Stimulated activated CD8-positive, alpha-beta memory T cell treated with anti-CD3 and anti-CD28 coated beads, Interleukin-12 subunit alpha, Interleukin-12 subunit beta, amount 100 ng/mL, for 4 hours (primary cell): ENCODE measurements at places on chromosomes 2 and 18.
A peak's percentile ranks its signal among the peaks of the same experiment; 100 is the strongest.

- DNase-seq = no peak
These were observed 40.8 kb downstream of the TSN start for GRCh38 chr2:121796239-121796638.

GRCh38 chr2:204315236-204315662 lies 230.0 kb upstream of the PARD3B start:
- no peak for DNase-seq

- DNase-seq = no peak
These were observed 160.4 kb downstream of the NUP35 start for GRCh38 chr2:183284606-183285005.

GRCh38 chr18:12960853-12961397 lies 13.1 kb downstream of the SEH1L start:
- no peak for DNase-seq

GRCh38 chr2:10654069-10654468 lies 35.7 kb downstream of the NOL10 start:
- DNase-seq = peak; percentile 25

DNA sequence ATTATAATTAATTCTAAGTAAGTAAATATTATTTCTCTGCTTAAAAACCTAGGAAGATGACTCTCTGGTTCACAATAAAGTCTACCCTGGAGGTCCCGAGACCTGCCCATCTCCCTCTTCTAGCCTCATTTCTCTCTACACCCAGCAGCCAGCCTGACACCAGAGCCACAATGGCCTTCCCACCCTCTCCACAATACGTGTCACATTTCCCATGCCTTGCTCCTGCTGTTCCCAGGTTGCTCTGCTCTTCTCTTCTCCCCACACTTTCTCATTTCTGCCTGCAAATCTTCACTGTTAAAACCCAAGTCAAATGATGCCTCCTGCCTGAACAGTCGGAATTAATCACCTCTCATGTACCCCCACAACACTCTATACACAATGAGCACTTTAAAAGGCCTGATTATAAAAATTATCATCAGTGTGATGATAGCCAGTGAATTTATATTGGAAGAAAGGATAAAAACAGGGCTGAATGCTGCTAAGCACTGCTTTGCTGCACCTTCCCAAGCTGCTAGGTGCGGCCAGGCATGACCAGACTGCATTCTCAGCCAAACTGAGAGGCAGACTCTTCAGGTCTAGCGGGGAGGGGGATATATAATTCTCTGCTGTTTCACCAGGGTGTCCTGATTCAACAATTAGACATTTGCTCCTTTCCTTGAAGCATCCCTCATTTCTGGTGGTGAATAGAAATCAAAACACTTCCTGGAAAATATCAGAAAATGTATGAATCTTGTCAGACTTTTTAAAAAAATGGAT lies 160.6 kb downstream of the DTNA start:
- no peak for DNase-seq

- no peak for DNase-seq
These were observed at the start of gene CAPG for GRCh38 chr2:85409845-85410583. Gene CAPG, minus strand, starts transcription at chr2:85410366. Its CDS starts 8,221 bp downstream, at chr2:85402145.

- no peak for DNase-seq
These were observed 6.3 kb downstream of the KIAA2012 start for GRCh38 chr2:202079310-202079709.

- DNase-seq = no peak
These were observed 98.4 kb downstream of the NDUFA10 start for GRCh38 chr2:239926587-239927232.

DNA sequence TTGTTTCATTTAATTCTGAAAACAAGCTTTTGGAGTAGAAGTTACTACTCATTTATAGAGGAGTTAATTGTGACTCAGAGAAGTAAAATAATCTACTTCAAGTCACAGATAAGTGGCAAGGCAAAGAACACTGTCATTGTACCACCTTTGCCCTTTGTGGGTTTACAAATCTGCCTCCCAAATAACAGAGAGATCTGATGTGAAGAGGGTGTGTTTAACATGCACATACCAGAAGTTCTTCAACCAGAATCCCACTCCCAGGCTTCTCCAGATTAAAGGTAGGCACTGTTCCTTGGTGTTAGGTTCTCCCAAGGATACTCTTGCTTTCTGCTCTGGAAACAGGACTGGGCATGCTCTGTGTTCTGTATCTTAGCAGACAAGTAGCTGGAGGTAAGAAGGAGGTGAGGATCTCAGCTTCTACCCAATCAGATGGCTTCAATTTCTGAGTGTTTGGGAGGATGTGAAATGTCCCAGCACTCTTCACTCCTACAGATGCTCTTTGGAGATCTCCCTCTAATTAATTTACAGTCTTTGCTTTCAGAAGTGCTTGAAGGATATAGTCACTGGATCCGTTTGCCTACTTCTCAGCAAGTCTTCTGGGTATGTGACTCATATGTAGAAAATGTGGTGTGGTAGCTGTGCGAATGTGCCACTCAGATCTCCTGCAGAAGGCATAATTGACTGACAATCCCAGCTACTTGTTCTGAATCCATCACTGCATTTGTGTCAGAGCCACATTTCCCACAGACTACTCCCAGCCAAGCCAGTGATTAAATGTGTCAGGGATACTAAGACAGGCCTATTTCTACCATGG lies 111.1 kb downstream of the KLHL14 start:
- DNase-seq = no peak

GRCh38 chr2:175612280-175612679 lies 389.8 kb downstream of the LNPK start:
- no peak for DNase-seq

DNA sequence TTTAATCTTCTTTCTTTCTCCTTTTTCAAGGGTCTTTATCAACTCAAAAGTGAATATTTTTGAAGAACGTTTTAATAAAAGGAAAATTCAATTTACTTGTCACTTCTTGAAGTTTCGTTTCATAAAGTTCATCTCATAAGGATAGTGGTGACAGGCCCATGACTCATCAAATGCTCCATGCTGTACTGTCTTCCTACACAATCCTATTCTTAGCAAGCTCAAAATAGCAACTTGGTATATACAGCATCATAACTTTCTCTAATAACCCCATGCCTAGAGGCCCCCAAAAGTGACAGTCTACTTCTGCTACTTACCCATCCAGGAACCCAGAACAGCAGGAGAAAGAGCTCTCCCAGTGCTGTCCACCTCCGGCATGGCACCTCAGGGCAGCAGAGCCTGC lies 7.7 kb downstream of the FBXO15 start:
- DNase-seq = no peak

GRCh38 chr2:22894761-22895160 lies 490.2 kb upstream of the KLHL29 start:
- no peak for DNase-seq

GRCh38 chr18:73136134-73136533 lies 268.3 kb upstream of the NETO1 start:
- no peak for DNase-seq

- peak; percentile 65 for DNase-seq
These were observed 16.3 kb downstream of the FOSL2 start for GRCh38 chr2:28408764-28409599.

DNA sequence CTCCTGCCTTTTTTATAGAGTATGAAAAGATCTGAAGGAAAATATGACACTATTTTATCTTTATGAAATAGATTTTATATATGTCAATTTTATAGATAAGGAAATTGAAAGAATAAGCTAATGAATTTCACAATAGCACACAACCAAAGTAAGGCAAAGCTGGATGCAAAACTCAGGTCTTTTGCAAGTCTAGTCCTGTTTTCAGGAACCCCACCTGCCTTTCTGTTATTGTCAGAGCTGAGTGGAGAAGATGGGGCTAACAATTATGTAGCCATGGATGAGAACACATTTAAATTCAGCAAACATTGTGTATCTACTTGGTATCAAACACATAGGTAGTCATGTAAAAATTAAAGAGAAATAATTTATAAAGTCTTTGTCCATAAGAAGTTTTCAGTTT lies 161.5 kb upstream of the ZEB2 start:
- DNase-seq = no peak

DNA sequence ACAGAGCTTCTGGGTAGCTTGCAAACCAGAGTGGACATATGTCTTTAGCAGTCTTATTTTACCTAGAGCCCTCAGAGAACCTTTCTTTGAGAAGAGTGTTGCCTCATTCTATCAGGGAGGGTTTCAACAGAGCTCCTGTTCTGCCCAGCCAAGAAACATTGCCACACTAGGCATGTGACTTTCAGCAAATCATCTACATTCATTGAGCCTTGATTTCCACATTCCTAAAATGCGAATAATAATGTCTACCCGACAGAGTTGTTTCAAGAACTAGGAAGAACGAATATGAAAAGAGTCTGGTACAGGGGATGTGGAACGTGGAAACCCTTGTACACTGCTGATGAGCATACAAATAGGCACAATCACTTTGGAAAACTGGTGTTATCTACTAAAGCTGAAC lies 7.8 kb upstream of the PRKAG3 start:
- DNase-seq = no peak

- DNase-seq = no peak
These were observed 27.2 kb downstream of the CCDC195 start for GRCh38 chr2:224688997-224689396.

DNA sequence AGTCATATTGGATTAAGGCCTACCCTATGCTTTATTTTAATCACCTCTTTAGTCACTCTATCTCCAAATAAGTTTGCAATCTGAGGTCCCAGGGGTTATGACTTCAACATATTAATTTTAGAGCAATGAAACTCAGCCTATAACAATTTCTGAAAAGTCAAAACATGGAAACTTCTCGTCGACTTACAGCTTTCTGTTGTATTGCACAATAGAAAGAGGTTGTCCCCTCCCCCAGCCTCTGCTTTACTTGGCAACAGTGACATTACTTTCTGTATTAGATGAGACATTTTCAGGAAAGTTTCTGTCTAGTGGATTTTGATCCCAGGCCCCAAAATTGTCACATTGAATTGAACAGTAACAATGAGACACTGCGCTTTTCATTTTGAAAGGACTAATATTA lies 326.4 kb downstream of the THSD7B start:
- DNase-seq = no peak

GRCh38 chr18:52311331-52311730 lies 28.7 kb upstream of the DCC start:
- DNase-seq = no peak

DNA sequence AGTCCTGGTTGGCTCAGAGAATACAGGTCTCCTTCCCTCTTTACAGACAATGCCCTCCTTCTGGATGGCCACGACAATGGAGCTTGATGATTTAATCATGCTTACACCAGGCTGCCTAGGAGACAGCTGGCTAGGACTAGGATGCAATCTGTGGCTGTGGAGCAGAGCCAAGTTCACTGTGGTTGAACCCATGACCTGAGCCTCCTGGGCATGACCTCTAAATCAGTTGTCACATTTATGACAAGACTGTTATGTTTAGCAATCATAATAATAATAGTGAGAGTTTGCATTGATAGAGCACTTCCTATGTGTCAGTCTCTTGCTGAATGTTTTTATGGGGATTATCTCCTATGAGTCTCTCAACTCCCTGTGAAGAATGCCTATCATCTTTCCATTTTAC lies 244.1 kb downstream of the ICOS start:
- DNase-seq = no peak

- no peak for DNase-seq
These were observed 175.1 kb downstream of the GALNT1 start for GRCh38 chr18:35756506-35757117.

DNA sequence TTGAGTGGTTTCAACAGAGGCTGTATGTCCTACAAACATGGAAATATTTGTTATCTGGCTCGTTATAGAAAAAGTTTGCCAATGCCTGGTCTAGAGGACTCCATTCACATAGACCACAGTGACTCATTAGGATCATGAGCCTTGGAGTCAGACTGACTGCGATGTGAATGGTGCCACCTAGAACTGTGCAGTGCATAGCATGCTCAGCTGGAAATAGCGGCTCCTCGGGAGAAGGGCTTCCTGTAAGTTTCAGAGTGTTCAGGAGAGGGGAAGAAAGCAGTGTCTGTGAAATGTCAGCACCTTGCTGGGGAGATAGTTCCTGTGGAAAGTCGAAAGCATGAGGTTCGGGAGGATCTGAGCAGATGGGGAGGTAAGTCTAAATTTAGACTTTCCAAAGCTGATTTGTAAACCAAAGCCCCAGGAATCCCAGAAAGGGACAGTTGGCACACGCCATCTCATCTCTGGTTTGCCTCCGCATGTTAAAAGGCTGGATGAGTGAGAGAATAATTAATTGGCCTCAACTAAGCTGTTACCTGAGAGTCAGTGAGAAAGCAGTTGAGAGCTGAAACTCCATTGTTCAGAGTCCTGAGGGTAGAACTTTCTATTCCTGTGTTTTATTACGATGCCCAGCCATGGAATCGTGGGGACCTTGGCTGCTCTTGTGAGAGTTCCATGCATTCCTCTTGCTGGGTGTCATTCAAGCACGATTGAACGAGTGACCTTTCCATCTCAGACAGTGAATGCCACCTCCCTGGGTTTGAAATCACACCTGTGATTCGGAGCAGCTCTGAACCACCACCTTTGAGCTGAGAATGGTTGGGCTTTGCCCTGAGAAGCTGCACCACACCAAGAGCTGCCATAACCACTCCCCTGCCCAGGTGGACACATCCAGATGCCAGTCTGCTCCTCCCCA lies 99.5 kb downstream of the MAPK4 start:
- no peak for DNase-seq

GRCh38 chr2:42401773-42402172 lies 40.8 kb upstream of the COX7A2L start:
- no peak for DNase-seq

- DNase-seq = no peak
These were observed 104.0 kb downstream of the PRPF40A start for GRCh38 chr2:152613235-152613634.

DNA sequence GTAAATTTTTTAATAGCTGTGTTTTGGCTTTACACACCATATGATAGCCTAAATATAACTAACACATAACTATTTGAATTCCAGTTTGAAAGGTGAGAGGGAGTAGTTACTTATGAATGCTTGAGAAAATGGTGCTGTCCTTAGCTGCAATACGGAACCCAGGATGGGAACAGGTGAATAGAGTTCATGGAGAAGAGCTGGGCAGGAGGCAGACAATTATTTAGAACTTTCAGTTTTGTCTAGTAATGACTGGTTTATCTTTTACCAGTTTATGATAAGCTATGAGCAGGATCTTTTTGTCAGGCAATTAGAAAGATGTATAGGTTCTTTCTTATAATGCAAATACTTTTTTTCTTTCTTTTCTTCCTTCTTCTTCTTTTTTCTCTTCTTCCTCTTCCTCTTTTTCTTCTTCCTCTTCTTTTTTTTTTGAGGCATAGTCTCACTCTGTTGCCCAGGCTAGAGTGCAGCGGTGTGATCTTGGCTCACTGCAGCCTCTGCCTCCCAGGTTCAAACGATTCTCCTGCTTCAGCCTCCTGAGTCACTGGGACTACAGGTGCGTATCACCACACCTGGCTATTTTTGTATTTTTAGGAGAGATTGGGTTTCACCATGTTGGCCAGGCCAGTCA lies 25.9 kb downstream of the UBR3 start:
- no peak for DNase-seq

- DNase-seq = no peak
These were observed 17.2 kb downstream of the TET3 start for GRCh38 chr2:74001781-74002504.

GRCh38 chr2:226794196-226794661 lies 5.4 kb downstream of the IRS1 start:
- no peak for DNase-seq
